ENCODE measurements at places on chromosomes 7 and 10.
A peak's percentile ranks its signal among the peaks of the same experiment; 100 is the strongest.

GRCh38 chr7:55449205-55449991, 84.3 kb downstream of the LANCL2 start:
- no peak for DNase-seq

GRCh38 chr10:31166606-31167005, 134.9 kb upstream of the ZNF438 start:
- no peak for DNase-seq

- no peak for DNase-seq
Measured at GRCh38 chr7:130838738-130839137, 104.7 kb upstream of the KLF14 start.

- peak; percentile 65 for DNase-seq
Measured at GRCh38 chr10:77160679-77161078, 476.9 kb downstream of the KCNMA1 start.

DNA sequence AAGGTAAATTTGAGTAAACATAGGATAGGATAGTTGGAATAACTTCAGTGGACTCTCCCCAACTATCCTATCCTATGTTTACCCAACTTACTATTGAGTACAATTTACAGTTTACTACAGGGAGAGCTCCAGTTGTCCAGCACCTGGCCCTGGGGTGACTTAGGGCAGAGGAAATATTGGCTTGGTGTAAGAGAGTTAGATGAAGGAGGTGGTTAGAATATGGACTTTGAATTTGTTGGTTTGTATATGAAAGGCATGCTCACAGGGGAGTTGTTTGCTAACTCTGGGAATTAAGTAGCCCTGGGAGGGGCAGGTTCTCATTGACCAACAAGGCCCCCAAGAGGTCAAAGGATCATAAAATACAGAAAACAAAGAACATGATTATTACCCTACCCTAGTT, 497.7 kb downstream of the ARL4A start:
- no peak for DNase-seq

GRCh38 chr10:1576467-1577372, 160.6 kb downstream of the ADARB2 start:
- DNase-seq: no peak

DNA sequence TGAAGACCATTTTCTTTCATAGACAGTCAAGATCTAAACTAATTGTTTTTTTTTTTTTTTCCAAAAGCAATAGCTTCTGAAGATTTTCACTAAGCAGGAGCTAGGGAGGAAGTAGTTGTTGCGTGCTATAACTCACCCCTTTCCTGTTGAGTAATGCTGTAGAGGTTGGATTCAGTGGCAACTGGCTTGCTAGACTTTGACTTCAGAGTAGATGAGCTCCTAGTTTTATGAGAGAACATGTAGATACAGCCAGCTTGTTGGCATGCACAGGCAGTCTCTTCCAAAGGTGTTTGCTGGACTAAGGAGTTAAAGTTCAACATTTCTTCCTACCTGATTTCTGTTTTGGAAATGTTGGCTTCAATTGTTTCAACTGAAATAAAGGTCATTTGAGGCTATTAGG, 66.2 kb upstream of the MXI1 start:
- no peak for DNase-seq

GRCh38 chr10:26479766-26480492, 41.8 kb downstream of the APBB1IP start:
- DNase-seq: no peak

All from COR-L47 (cell line).